ENCODE measurements at places on chromosomes 6 and 20.
A peak's percentile ranks its signal among the peaks of the same experiment; 100 is the strongest.

GRCh38 chr6:139204978-139205377 lies 70.1 kb downstream of the HECA start:
- DNase-seq: no peak

DNA sequence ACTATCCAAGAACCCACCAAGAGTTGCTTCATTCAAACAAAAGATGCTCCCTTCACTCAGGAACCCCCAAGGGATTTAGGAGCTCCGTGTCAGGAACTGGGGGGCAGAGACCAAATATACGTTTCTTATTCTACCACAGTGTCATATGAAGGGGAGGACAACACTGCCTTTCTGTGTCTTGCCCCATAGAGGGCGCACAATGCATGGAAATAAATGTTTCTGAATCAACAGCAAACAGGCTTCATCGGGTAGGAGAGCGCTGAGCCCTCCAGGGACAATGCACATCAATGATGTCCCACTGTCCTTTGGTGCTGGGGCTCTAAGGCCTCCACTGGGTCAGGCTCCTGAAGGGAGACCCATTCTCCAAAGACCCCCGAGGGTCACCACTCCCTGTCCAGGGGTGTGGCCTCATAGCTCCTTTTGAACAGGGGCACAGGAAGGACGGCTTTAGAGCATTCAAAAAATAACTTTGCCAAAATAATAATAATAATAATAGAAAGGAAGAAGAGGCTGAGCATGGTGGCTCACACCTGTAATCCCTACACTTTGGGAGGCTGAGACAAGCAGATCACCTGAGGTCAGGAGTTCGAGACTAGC lies 31.1 kb downstream of the PLG start:
- DNase-seq: peak; percentile 42

DNA sequence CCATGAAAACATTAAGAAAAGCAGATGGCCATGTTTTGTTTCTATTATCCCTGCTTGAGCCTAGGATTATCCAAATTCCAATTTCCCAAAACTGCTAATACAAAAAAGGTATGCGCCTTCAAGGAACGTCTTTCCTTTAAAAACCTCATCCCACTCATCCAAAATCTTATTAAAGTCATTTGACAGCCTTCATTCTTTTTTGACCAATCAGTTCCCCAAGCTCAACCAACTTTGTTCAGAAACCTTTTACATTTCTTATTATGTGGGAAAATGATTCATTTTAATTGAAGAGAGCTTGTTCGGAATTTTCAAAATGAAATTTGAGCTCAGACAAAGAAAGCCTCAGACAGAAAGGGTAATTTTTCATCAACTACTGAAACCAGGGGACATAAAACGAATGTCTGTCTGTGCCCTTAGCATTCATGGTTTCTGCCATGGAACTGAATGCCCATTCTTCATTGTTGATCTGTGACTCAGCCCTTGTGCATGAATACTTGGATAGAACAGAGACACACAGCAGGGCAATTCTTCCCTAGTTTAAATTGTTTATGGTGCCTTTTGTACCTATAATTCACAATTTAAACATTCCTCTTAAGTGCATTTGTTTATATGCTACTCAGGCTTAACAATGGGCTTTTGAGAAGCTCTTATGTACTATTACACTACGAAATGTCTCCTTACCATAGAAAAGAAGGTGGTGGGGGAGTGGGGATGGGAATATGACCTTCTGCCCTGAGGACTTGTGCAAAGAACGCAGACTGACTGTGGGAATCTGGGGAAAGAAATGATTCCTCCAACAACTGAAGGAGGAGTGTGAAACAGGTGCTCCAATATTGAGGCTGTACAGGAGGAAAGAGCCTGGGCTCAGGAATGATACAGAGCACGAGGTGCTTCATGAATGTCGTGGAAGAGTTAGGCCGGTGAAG lies 49.8 kb upstream of the ERVFRD-1 start:
- DNase-seq: no peak

DNA sequence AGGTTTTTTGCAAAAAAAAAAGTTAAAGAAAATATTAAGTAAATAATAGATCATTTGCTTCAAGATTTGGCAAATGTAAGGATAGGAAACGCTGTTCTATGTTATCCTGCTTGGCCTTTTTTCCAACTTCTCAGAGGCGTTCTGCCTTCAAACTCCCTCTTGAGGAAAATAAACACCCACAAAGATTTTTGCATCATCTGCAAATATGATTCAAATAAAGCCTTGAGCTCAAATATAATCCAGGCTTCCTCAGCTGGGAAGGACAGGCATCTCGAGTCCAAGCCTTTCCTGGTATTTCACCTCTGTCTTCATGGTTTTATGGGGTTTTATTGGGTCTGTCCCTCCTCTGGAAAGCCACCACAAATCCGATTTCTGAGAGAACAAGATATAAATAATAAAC lies 67.7 kb upstream of the PTPN1 start:
- DNase-seq: no peak

DNA sequence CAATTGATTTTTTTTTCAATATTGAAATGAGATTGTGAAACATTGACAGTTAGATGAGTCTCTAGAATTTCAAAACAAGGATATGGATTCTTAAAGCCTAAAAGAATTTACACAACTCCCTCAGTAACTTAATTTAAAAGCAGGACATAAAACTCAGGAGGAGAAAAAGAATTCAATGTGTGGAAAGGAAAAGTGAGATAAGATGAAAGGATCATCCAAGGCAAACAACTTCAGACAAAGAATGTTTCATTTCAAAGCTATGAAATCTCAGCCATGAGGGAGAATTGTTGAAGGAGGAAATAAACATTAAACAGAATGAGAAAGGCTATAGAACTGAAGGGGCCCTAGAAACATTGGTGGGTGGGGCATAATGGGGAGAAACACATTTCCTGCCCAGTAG lies 191.7 kb upstream of the NOX3 start:
- DNase-seq: no peak

- no peak for DNase-seq
These were observed 120.8 kb upstream of the RAB32 start for GRCh38 chr6:146422789-146423375.

DNA sequence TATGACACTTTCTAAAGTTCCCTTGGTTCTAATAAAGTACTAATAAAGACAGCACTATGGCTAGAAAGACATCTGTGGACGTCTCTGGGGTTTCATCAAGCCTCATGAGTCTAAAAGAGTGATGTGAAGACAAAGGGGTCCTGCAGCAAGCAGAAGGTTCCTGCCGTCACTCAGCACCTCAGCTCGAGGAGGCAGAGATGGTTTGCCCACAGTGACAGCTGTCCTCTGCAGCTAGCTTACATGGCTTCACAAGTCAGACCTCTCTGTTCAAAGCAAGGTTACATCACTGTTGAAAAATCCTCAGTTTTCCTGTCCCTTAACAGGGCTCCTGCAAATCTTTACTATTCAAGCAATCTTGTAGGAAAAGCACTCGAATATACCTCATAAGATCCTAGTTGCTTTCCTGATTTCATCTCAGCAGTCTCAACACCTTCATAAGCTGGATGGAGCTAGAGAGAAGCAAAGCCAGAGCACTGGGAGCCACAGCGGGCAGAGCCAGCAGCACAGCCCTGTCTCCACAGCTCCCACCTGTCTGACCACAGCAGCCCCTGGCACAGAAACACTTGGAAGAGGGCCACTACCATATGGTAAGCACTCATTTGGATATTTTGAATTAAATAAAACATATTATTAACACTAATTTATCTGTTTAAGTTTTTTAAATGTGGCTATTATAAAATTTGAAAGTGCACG lies 202.3 kb downstream of the GMDS start:
- no peak for DNase-seq

DNA sequence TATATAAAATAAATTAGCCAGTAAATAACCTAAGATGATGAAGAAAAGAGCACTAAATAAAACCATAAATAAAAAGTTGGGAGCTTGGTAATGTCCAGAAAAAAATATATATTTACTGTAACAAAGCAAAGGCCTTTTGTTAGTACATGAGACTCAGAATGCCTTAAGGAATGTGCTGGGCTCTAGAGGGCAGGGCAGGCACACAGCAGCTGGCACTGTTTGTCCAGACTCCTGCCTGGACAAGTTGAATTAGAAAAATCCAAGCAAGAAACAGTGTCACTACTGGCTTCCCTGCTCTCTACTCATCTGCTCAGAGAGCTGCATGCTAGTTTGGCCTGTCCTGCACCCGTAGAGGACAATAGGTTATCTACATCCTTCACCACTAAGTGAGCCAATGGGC lies 8.8 kb downstream of the DEFB129 start:
- DNase-seq: peak; percentile 12

DNA sequence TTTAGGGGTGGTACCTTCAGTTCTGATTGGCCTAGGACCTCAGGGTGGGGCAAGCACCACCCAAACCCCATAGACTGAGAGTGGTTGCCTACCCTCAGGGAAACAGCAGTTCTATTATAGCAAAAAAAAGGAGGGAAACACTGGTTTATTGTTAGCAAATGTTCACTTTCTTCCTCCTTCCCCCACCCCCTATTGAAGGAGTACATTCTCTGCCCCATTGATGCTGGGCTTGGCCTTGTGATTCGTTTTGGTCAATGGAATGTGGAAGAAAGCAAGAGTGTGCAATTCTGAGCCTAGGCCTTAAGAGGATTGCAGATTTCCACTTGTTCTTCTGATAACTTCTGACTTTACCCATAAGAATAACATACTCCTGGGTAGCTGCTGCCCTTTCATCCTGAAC lies 255.8 kb downstream of the NFATC2 start:
- DNase-seq: no peak

DNA sequence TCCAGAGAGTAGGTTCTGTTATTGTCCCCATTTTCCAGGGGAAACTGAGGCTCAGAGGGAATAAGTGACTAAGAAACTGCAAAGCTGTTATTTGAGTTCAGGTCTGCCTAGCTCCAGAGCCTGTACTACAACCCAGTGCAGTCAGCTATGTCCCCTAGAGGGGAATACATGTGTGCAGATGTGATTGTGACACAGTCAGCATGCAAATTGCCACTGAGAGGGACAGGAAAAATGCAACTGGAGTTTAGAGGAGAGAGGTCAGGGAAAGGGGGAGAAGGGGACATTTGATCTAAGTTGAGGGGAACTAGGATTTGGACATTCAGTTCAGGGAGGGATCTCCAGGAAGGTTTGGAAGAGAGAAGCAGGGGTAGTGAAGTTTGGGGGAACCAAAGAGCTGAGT lies 38.6 kb upstream of the EPB41L1 start:
- DNase-seq: no peak

DNA sequence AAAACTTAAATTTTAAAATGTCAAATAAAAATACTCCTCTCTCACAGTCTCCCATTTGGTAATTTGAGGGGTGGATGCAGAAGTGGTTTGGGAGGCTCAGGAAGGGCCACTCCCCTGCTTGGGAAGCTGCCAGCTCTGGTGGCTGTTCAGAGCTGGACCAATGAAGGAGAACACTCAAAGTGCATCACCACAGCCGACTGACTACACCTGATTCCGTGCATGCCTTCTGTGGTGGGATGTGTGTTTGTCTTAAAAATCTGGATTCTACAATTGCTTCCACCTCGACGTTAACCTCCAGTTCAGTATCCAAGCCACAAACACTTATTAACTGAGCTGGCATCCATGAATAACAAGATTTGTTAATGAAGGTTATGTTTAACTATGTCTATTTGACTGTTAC lies 137.3 kb downstream of the FOXC1 start:
- no peak for DNase-seq

DNA sequence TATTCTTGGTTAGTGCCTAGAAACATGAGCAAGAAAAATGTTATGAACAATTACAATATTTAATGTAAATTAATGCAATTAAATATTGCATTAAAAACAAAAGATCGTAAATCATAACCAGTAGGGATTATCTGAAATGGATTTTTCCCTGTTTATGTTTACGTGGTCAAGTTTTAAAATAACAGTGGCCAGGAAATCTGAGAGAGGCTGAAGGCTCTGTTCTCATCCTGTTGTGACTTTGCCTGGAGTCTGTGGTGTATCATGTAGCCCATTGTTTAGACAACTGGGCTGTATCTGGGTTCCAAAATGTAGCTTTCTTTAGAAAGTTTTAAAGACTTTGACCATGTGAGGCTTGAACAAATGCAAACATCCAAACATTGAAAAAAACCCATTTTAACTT lies 2.4 kb downstream of the MYO6 start:
- no peak for DNase-seq

GRCh38 chr6:34275128-34275804 lies 26.5 kb upstream of the SMIM29 start:
- DNase-seq: no peak

DNA sequence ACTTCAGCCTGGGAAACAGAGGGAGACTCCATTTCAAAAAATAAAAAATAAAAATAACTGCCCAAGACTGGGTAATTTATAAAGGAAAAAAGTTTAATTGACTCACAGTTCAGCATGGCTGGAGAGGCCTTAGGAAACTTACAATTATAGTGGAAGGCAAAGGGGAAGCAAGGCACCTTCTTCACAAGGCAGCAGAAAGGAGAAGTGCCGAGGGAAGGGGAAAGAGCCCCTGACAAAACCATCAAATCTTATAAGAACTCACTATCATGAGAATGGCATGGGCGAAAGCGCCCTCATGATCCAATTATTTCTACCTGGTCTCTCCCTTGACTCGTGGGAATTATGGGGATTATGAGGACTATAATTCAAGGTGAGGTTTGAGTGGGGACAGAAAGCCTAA lies 95.5 kb upstream of the LGSN start:
- DNase-seq: no peak

- no peak for DNase-seq
These were observed 10.6 kb downstream of the APCDD1L start for GRCh38 chr20:58504566-58504965.

GRCh38 chr6:24974182-24975171 lies 38.7 kb upstream of the RIPOR2 start:
- DNase-seq: no peak

DNA sequence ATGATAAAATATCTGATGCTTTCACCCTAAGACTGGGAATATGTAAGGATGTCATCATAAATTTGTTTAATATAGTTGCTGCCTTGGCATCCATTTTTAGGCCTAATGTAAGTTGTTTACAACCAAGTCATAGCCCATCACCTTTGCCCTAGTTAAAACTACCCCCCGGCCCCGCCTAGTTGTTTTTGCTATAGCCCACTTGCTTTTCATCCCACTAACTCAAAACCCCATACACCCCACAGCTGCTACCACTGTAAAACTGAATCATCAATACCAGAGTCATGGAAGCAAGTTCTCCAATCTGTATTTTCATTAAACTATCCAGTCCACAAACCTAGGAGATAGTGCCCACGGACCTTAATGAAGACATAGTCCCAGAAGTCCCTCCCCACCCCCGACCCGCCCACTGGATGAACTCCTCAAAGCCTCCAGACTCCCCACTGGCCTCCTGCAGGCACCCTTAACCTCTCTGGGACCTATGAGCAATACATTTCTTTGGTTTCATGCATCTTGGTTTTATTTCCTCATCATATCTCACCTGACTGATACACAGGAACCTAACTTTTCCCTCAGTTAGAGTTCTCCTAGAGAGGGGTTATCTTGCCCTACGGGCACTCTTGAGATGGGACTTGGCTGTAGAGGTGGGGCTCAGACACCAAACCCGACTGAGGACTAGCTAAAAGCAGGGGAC lies 12.5 kb upstream of the ZDHHC14 start:
- no peak for DNase-seq

GRCh38 chr20:59458645-59459044 lies 145.7 kb upstream of the PHACTR3 start:
- no peak for DNase-seq
